H9 (cell line): ENCODE measurements at places on chromosomes 16 and 17.
A peak's percentile ranks its signal among the peaks of the same experiment; 100 is the strongest.

GRCh38 chr17:39611401-39612112 is 3.8 kb upstream of the NEUROD2 start:
- DNase-seq: no peak

DNA sequence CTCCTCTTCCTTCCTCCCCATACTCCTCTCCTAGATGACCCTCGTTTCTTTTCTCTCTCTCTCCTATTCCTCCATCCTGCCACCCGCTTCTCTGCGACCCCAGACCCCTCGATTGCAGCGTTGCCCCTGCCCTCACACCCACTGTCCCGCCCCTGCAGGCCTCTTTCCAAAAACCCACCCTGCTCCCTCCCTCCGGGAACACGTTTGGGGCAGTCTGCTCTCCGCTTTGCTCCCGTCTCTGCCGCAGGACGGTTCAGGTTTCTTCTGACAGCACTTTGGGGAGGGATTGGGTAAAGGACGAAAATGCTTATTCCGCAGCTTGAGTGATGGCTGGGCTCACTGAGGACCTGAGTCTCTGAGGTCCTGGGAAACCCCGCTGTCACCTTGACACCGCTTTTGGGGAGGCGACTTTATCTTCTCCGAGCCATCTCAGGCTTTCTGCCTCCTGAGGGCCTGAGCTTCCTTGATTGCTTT is 690 bp downstream of the NDE1 start:
- peak; percentile 39 for DNase-seq

DNA sequence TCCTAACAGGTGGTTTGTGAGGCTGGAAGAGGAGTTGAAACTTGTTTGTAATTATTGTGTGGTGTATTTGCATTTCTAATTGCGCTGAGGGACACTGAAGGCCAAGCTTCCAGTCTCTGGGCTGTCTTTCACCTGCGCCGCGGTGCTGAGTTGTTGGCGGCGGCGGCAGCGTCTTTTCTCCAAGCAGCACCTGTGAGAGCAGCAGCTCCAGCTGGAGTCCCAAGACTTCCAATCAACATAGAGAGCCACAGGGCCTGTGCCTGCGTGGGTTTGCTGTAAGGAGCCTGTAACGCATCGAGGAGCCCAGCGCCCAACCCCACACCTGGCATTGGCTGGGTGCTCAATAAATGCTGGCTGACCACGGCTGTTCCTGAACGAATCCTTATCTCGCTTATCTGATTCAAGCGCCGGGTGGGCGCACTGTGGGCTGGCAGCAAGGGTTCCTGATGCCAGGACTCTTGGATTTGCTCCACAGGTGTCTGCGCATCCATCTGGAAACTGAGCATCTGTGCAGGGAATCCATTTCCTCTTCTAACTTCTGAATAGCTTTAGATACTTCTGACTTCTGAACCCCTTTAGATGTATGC is 138.1 kb downstream of the ASIC2 start:
- peak; percentile 69 for DNase-seq

DNA sequence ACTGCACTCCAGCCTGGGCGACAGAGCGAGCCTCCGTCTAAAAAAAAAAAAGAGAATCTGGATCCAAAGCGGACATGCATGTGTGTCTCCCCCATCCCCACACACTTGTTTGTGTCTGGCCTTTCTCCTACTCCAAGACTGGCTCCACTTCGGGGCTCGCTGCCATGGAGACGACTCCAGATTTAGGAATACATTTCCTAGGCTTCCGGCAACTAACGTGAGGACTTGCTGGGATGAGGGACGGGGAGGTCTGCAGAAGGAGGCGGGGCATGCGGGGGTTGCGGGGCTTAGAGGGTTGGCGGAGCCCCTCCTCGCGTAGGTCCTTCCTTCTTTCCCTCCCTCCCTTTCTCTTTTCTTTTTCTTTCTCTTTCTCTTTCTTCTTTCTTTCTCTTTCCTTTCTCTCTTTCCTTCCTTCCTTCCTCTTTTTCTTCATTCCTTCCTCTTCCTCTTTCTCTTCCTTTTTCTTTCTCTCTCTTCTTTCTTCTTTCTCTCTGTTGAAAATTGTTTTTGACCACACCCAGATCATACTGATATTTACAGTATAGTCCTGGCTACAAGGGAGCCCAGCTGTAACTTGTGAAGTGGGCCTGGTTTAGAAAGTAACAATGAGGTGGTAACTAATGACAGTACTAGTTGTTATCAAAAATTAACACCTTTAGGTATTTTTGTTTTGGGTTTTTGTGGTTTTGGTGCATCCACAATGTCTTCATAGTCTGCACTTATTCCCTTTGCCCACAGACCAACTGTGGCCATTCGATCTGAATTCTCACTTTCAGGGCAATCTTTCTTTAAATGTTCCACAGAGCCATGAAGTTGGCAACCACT is 25.2 kb downstream of the MIS12 start:
- DNase-seq: peak; percentile 73

DNA sequence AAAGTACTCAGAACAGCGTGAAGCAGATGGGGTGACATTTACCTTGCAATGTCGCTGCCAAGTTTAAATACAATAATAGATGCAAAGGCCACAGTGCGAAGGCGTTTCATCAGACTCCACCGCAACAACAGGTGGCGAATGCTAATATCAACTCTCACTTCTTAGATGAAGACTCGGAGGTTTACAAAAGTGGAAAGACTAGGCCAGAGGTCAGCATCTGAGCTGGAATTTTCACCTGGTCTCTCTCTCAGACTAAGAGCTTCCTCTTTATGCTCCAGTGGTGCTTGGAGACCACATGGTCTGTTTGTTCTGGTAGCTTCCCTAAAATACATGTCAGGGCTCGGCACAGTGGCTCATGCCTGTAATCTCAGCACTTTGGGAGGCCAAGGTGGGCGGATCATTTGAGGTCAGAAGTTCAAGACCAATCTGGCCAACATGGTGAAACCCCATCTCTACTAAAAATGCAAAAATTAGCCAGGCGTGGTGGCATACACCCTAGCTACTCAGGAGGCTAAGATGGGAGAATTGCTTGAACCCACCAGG is 169.1 kb downstream of the XYLT1 start:
- no peak for DNase-seq

- no peak for DNase-seq
These were observed 168.5 kb downstream of the UTP18 start for GRCh38 chr17:51428668-51429495.

GRCh38 chr17:74267987-74268499 is 6.0 kb upstream of the DNAI2 start:
- DNase-seq: no peak

GRCh38 chr16:78133919-78134318 is 34.5 kb downstream of the WWOX start:
- no peak for DNase-seq

DNA sequence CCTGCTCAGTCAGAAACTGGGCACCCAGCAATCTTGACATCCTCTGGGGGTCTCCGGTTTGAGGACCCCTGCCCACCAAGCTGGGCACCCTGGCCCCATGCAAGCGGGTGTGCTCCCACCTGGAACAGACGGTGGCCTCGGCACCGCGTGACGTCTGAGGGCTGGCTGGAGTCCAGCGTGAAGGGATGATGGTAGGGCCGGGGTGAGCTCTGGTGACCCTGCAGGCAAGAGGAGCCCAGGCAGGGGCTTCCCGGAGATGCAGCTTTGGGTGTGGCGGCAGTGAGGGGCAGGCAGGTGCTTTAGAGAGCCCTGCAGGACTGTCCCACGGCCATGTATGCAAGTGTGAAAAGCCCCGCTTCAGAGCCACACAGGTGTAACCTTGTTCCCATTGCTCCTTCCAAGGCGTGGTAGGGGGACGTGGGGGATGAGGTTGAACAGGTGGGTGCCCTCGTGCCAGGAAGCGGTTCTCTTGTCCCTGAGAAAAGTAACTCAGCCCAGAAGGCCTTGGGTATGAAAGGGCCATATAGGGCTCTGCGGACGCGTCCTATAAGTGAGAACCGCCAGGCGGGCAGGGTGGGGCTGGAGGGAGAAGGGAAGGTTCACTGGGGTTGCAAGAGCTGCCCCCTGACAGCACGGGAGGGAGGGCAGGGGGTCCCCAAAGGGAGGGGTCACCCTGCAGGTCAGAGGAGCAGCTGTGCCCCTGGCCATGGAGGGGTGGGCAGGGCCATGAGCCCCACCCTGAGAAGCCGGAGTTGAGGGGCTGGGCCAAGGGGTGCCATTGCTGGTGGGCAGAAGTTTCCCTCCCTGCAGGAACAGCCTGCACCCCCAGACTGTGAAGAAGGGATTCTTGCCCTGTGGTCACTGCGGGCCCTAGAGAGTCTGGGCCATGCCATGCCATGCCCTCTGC is 9.2 kb downstream of the RGS11 start:
- DNase-seq: peak; percentile 30

DNA sequence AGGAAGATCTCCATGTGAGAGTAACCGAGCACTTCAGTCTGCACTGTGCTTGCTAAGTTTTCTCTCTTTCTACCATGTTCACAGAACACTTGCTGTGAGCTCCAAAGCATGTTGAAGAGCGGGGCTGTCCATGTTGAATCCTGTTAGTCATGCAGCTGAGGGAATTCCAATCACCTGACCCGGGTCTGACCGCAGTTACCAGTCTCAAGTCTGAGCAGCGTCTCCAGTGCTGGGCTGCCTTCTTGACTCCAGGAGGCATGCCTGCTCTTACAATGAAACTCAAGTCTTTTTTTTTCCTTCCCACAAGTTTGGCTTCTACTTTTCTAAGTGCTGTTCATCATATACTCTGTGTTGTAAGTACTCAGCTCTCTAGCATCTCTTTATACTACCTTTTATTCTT is 44.3 kb downstream of the HOXB1 start:
- no peak for DNase-seq

GRCh38 chr16:78235168-78235800 is 135.8 kb downstream of the WWOX start:
- DNase-seq: peak; percentile 85

- DNase-seq: no peak
These were observed 4.0 kb upstream of the TMEM88 start for GRCh38 chr17:7850701-7851437.

- no peak for DNase-seq
These were observed 3.6 kb downstream of the CLEC19A start for GRCh38 chr16:19288872-19289799.

DNA sequence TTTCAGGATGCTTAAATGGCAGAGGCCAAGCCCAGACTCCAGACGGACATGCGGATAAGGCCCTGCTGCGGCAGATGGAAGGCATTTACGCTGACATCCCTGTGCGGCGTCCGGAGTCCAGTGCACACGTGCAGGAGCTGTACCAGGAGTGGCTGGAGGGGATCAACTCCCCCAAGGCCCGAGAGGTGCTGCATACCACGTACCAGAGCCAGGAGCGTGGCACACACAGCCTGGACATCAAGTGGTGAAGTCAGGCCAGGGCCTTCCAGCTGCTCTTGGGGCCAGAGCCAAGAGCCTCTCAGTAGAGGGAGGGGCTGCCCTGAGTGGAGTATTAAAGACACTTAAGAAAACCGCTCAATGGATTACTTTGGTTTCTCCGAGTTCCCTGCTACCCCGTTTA is 29.4 kb downstream of the NARF start:
- no peak for DNase-seq

GRCh38 chr16:30523768-30524574 is 2.4 kb downstream of the ZNF768 start:
- DNase-seq: no peak

DNA sequence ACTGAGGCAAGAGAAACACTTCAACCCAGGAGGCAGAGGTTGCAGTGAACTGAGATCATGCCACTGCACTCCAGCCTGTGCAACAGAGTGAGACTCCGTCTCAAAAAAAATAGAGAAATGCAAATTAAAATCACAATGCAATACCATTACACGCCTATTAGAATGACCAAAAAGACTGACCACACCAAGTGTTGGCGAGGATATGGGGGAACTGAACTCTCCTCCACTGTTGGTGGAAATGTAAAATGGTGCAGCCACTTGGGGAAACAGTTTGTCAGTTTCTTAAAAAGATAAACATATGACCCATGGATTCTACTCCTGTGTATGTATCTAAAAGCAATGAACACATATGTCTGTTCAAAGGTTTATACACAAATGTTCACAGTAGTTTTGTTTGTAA is 204.8 kb downstream of the MRTFB start:
- no peak for DNase-seq

- DNase-seq: peak; percentile 27
These were observed 226.9 kb downstream of the C16orf78 start for GRCh38 chr16:49600536-49600935.

- DNase-seq: no peak
These were observed 206.8 kb upstream of the MON1B start for GRCh38 chr16:76984196-76984595.

DNA sequence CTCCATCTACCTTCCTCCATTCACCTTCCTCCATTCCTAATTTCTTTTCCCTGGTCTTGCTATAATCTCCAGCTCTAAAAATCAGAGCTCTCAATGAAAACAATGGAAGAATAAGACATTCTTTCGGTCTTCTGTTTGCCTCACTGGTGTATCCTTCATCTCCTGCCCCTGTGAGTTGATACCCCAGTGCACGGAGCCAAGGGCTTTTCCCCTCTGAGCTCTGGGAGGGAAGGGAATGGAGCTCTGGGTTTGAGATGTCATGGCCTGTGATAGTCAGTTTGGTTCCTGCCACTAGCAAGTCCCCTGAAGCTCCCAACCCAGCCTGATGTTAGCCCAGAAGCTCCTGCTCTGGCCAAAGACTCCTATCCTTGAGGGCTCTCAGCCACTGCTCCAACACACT is 36.6 kb upstream of the DNAH9 start:
- DNase-seq: no peak

DNA sequence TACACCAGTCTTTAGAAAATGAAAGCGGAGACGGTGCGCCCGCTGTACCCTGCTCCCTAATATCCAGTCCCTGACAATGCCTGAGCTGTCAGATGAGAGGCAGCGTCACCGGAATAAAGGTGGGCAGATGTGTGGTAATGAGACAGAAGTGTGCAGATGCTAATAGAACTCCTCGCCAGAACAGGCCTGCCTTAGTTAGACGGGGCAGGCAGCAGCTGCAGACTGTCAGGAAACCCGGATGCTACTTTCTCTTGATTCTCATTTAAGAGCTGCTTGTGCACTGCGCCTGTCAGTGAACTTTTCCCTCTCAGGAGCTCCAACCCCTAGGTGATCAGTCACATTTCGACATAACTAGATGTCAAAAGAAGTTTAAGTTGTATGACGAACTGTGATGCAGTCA is 221.8 kb upstream of the IRX3 start:
- DNase-seq: no peak

DNA sequence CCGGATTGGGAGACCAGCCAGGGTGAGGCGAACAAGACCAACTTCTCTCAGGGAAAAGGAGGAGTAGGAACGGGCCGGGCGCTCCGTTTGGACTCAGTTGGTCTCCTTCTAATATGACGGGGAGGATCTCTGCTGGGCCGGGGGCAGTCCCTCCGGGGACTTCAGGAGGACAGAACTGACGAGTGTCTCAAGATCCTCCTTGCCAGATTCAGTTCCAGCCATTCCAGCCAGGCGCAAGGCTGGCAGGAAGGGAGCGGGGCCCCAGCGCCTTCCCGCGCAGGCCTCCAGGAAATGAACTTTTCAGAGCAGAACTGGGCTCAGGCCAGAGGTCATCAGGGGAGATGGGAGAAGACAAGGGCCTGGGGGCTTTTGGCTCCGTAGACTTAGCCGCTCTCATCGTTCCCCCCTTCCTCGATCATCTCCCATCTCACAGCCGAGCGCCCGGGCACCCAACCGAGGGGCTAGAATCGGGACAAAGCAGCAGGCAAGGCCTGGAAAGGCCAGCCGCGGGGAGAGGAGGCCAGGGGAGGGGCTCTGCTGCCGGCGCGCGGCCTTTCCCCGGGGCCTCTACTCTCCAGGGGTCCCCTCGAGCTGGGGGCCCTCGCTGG is 1.6 kb downstream of the ZNF423 start:
- no peak for DNase-seq

GRCh38 chr16:56267888-56268287 is 76.6 kb downstream of the GNAO1 start:
- DNase-seq: no peak

- no peak for DNase-seq
These were observed 7.5 kb downstream of the TENT4B start for GRCh38 chr16:50160495-50161164.
